HFFc6 (cell line): ENCODE measurements at places on chromosomes 7 and 10. TPM values are rescaled to one million over a fixed set of nuclear protein-coding genes. Genes with fewer than 3 reads are reported as not detected.

DNA sequence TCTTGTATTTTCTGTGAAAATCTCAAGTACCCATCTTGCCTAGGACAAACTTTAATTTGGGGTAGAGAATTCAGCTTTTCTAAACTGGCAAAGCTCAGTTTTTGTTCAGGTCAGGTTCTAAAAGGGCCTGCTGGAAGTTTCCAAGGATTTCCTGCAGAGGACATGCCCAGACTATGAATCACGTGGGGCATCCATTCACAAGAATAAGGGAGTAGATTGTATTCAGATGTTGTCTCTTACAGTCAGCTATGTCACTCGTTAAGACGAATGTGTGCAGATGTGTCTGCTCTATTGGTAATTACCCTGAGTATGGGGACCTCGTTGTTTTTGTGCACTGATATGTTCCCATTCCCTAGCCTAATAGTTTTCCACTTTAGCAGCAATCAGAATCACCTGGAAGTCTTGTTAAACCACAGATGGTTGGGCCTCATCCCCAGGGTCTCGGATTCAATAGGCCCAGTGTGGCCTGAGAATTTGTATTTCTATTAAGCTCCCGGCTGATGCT, 81.0 kb upstream of the ITPRID1 start:
- H3K27me3 ChIP-seq: no peaks in the 10 kb centered on the region
- no peak overlapping the region for H3K4me3 ChIP-seq
- H3K27ac ChIP-seq: no peak overlapping the region
- H3K36me3 ChIP-seq: no peaks in the 10 kb centered on the region

The AKR1C2 gene
- 0.37 to 1.3 TPM (median 0.90 TPM) in 3 replicates for total RNA-seq

- peaks cover 5% of the 10 kb centered on the region for H3K27me3 ChIP-seq
- no peaks in the 10 kb centered on the region for H3K36me3 ChIP-seq
- H3K4me3 ChIP-seq: no peak within 1 kb of the TSS
- no peak within 1 kb of the TSS for H3K27ac ChIP-seq
Observed at GRCh38 chr10:127906548-127907377, at the start of gene PTPRE. Gene PTPRE, plus strand, starts transcription at chr10:127907103. Its CDS starts 133,779 bp downstream, at chr10:128040882.

- no peak for DNase-seq
- H3K27ac ChIP-seq: no peak overlapping the region; the same call in 1 of the 2 replicates
- peaks cover 30% of the 10 kb centered on the region; the same call in 1 of the 2 replicates for H3K4me1 ChIP-seq
- H3K27me3 ChIP-seq: no peaks in the 10 kb centered on the region
Observed at GRCh38 chr7:138247081-138247480, 170.8 kb downstream of the AKR1D1 start.

GRCh38 chr7:25314731-25315267, 86.5 kb upstream of the NPVF start:
- H3K27ac ChIP-seq: no peak overlapping the region
- H3K36me3 ChIP-seq: no peaks in the 10 kb centered on the region
- no peak overlapping the region for H3K4me3 ChIP-seq
- no peaks in the 10 kb centered on the region; the same call in 1 of the 2 replicates for H3K27me3 ChIP-seq
- no peak for DNase-seq
- H3K4me1 ChIP-seq: no peaks in the 10 kb centered on the region

DNA sequence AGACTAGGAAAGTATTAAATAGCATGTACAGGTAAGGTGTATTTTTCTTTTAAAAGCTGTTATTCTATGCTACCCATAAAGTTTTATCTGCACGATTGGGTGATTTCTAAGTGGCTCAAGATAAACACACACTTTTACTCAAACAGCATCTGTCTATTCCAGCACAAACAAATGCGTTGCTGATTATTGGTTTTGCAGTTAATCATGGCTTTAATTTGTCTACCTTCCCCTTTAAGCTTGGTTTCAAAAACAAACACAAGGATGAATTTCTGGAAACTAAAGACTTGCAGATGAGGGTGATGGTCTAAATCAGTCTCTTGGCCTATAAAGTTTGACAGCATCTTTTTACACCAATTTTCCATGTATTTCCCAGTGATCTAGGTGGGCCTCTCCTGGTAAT, 94.2 kb downstream of the NRP1 start:
- 0 out of 2 replicates have a peak overlapping the region, but pooled peaks have one; percentile 59 for H3K4me3 ChIP-seq
- H3K27ac ChIP-seq: peak overlapping the region; percentile 87
- peaks cover 1% of the 10 kb centered on the region for H3K27me3 ChIP-seq
- H3K36me3 ChIP-seq: peaks cover 40% of the 10 kb centered on the region
- peaks cover 95% of the 10 kb centered on the region for H3K4me1 ChIP-seq

DNA sequence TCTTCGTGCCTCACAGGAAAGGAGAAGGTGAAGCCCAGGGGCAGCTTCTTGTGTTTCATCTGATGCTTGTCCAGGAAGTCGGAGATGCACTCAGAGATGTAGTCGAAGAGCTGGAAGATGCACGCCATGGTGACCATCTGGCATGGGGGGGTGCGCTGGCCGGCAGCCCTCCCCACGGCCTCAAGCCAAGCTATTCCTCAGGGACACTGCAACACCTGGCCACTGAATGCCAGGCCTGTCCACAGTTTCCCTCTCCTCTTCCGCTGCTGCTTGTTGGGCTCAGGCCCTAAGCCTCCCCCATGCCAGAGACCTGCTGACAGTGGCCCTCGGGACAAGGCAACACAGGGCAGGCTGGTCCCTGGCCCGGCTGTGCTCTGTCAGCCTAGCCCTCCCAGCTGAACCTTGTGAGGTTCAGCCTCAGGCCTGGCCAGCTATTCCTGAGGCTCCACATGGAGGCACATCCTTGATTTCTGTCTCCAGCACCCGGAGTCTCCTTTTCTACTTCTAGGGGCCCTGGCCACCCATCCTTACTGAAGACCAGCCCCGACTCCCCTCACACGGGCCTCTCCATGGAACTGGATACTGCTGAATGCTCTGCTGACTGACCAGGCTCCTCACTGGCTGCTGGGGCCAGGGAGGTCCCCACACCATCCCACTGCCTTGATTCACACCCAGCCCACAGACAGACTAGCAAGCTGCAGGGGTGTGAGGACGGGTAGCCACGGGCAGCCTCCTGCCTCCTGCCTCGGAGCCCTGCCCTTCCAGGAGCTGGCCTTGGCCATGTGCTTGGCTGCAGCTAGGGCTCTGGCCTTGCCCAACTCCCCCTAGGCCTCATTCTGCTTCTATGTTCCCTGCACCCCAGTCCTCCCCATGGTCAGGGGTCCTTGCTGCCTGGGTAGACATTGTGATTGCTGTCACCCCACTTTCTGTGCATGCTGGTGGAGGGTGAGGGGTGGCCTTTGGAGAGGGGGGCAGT, 10.1 kb upstream of the MYL7 start:
- no peak overlapping the region for H3K4me3 ChIP-seq
- H3K27me3 ChIP-seq: no peaks in the 10 kb centered on the region; the same call in none of the 2 replicates
- H3K4me1 ChIP-seq: peaks cover 17% of the 10 kb centered on the region

- H3K27me3 ChIP-seq: peaks cover 9% of the 10 kb centered on the region
- no peaks in the 10 kb centered on the region for H3K4me1 ChIP-seq
- no peak overlapping the region for H3K4me3 ChIP-seq
Observed at GRCh38 chr10:88322324-88323063, 260.6 kb downstream of the RNLS start.

DNA sequence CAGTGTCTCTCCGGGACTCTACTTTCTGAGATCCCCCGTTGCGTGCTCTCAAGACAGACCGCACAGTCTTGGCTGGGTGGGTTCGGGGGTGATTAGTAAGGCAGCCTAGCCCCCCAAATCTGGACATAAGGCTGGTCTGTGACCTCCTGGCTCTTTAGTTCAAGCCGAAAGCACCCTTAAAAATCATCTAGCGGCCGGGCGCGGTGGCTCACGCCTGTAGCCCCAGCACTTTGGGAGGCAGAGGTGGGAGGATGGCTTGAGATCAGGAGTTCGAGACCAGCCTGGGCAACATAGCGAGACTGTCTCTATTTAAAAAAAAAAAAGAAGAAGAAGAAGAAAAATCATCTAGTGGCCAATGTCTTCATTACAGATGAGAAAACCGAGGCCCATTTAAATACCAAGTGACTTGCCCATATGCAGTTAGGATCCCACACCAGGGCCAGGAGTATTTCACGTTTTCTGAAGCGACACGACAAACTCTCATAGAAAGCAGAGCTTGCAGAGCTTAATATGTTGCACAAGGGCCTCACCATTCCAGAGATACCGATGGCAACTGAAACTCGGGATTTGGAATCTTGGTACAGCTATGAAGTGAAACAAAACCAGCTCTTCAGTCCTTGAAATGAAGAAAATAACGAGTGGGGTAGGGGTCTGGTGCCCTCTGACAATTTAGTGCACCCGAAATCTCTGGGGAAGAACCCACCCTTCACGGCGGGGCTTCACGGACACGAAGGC, 703 bp upstream of the HILPDA start:
- peak overlapping the region; percentile 92 for H3K4me3 ChIP-seq
- peaks cover 5% of the 10 kb centered on the region; the same call in 1 of the 2 replicates for H3K36me3 ChIP-seq
- H3K4me1 ChIP-seq: peaks cover 50% of the 10 kb centered on the region
- H3K27ac ChIP-seq: peak overlapping the region; percentile 99

DNA sequence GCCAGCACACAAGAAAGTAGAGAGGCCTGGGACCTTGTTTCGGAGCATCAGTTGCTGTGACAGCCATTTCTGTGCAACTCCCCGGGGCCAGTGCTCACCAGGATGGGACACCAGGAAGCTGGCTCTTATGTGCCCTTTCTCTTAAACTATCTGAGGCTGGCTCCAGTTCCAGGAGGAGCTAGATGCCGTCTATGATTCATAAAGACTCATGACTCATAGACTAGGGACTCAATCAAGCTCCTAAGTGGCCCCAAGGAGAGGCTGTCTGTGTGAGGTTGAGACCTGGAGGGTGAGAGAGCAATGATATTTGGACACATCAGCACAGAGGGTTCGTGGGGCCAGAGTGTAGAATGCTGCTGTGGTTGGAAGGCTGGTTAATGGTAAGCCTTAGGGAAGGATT, 580.1 kb downstream of the CCSER2 start:
- no peak overlapping the region for H3K27ac ChIP-seq
- no peak for DNase-seq
- H3K4me1 ChIP-seq: no peaks in the 10 kb centered on the region
- H3K36me3 ChIP-seq: no peaks in the 10 kb centered on the region
- no peak overlapping the region for H3K4me3 ChIP-seq

DNA sequence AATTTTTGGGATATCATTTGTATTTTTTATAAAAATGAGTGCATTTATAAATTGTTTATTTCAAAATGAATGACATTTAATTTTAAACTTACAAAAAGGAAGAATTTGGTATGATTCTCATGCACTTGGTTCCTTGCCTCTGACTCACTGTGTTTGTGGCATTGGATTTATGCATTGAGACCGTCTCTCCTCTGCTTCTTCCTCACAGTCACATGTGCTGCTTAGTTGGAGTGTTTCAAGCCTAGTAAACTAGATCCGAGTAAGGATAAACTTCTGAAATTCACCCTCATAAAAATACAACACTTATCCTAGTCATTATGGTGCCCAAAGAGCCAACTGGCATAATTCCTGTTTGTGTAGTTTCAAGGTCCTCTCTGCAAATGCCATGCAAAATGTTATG, 19.1 kb upstream of the FZD8 start:
- H3K27me3 ChIP-seq: peaks cover 7% of the 10 kb centered on the region
- no peaks in the 10 kb centered on the region for H3K36me3 ChIP-seq
- H3K4me1 ChIP-seq: no peaks in the 10 kb centered on the region
- no peak overlapping the region for H3K27ac ChIP-seq

The LRGUK gene
- total RNA-seq: 0.07 TPM in 1 of 3 replicates, not detected in the others

The MOGAT3 gene
- not detected in 3 replicates for total RNA-seq

DNA sequence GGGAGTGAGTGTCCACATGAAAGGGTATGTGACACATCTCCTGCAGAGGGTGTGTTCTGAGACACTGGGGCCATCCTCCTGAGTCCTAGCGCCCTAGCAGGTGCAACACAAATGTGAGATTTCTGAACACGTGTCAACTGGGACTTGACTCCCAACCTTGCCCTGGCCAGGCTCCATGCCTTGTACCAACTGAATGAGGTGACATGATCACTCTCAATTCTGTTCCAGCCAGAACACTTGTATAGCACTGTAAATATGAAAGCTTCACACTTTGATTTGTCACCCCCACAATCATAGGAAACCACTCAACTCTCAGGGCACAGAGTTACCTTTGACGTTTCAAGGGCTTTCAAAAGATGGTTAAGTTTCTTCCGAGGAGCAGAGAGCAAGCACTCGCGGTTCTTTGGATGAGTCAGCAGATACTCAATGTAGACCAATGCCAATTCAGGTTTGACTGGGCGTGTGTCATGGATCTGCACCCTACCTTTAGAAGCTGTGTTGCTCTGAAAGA, 48.6 kb downstream of the NCAPG2 start:
- DNase-seq: no peak
- no peak overlapping the region for H3K27ac ChIP-seq
- no peak overlapping the region for H3K4me3 ChIP-seq
- no peaks in the 10 kb centered on the region; the same call in 1 of the 2 replicates for H3K27me3 ChIP-seq
- peaks cover 30% of the 10 kb centered on the region for H3K36me3 ChIP-seq

DNA sequence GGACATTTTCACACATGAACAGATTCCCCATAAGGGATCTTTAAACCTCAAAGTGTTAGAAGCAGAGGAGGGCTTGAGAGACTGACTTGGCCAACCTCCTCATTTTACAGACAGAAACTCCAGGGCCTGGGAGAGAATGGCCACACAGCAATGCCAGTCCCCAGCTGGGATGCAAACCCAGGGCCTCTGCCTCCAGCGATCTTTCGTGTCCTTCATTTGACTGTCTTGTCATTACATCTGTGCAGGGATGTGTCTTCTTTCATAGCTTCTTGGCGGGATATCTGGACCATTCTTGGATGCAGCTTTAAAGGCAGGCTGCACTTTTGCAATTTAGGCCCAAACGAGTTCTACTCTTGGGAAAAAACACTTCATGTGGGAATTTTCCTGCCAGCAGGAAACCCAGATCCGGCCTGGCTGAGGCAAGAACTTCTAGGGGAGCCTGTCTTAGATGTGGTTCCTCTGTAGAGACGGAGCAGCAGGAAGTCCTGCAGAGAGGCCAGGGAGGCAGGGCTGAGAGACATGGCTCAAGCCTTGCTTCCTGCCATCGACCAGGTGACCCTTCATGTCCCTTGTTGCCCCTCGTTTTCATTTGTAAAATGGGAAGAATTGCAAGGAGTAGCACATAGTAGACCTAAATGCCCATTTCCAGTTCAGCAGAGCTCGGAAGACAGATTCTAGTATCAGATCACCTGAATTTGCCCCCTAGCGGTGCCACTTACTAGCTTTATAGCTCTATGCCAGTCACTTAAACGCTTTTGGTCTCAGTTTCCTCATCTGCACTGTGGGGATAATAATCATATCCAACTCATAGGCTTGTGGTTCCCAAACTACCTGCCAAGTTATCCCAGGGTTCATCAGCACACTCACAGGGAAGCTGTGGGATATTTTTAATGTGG, 43.9 kb upstream of the SLC29A3 start:
- H3K4me1 ChIP-seq: peaks cover 23% of the 10 kb centered on the region
- no peak overlapping the region for H3K27ac ChIP-seq
- H3K27me3 ChIP-seq: no peaks in the 10 kb centered on the region; the same call in 1 of the 2 replicates
- H3K4me3 ChIP-seq: no peak overlapping the region
- no peaks in the 10 kb centered on the region for H3K36me3 ChIP-seq

- no peak overlapping the region for H3K27ac ChIP-seq
- DNase-seq: no peak
- H3K27me3 ChIP-seq: no peaks in the 10 kb centered on the region
Observed at GRCh38 chr7:154975984-154976383, 26.9 kb downstream of the PAXIP1 start.

DNA sequence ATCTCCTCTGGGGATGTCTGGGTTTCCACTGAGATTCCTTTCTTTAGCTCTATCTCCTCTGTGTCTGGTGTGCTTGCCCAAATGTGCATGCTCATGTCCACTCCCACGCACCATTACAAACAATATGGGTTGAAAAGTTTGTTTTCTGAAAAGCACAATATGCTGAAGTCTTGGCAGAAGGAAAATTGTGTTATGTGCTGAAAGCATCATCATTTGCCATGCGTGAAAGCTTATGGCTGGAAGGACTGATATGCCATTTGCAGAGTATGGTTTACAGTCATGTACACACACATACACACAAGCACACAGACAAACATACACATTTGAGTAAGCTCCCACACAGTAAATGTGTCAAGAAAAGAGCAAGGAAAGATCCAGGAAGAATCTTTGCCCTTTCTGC, 231.6 kb downstream of the SORCS3 start:
- no peaks in the 10 kb centered on the region for H3K4me1 ChIP-seq
- no peak for DNase-seq
- no peaks in the 10 kb centered on the region for H3K27me3 ChIP-seq
- no peaks in the 10 kb centered on the region for H3K36me3 ChIP-seq
- H3K4me3 ChIP-seq: no peak overlapping the region
- H3K27ac ChIP-seq: no peak overlapping the region

The POM121 gene
- total RNA-seq: 41.5 to 47.2 TPM (median 43.2 TPM) in 3 replicates
